Panc1 (cell line): ENCODE measurements at places on chromosomes 5 and 9.
A peak's percentile ranks its signal among the peaks of the same experiment; 100 is the strongest.

DNA sequence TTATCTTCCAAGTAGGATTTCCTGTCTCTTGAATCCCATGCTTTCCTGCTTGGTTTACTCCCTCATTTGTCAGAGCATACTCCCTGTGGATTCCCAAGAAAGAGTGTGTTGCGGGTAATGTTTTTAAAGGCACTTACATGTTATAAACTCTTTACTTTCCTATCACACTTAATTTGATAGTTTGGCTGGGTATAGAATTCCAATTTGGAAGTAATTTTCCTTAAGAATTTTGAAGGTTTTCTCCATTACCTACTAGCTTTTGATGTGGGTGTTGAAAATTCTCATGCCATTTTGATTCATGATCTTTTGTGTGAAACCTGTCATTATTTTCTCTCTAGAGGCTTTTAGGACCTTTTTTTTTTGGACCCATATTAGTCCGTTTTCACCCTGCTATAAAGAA lies 47.2 kb upstream of the PITX1 start:
- DNase-seq: no peak

DNA sequence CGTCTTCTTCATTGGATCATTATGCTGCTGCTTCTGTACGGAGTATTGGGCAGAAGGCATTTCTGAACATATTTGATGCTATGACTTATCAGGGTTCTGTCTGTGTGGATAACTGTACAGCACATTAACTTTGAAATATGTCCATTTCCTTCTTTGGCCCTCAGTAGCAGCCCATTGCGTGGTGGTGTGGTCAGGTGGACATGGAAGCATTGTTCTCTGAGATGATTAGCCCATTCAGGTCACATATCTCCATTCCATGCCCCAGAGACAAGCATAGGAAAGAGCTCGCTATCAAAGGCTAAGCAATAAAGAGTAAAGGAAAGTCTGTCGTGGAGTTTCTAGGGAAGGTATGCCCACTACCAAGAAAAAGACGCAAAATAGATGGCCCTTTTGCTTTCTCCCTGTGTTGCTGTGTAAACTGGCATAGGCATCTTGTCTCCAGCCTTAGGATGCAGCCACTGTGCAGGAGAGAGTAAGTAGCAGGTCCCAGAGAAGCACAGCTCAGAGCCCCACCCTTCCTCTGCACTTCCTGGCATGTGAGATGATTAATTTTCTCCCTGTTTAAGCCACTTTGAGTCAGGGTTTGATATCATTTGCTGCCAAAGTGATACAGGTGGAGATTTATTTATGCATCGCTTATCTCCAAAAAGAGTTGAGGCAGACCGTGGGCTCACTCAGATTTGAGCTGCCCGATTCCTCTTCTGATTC lies 221.9 kb downstream of the PDZD2 start:
- no peak for DNase-seq

- no peak for DNase-seq
These were observed 615.0 kb upstream of the RIOK2 start for GRCh38 chr5:97797994-97798451.

- no peak for DNase-seq
These were observed 59.4 kb upstream of the BASP1 start for GRCh38 chr5:17157916-17158529.

GRCh38 chr9:131781069-131781468 lies 41.2 kb upstream of the RAPGEF1 start:
- DNase-seq: no peak

DNA sequence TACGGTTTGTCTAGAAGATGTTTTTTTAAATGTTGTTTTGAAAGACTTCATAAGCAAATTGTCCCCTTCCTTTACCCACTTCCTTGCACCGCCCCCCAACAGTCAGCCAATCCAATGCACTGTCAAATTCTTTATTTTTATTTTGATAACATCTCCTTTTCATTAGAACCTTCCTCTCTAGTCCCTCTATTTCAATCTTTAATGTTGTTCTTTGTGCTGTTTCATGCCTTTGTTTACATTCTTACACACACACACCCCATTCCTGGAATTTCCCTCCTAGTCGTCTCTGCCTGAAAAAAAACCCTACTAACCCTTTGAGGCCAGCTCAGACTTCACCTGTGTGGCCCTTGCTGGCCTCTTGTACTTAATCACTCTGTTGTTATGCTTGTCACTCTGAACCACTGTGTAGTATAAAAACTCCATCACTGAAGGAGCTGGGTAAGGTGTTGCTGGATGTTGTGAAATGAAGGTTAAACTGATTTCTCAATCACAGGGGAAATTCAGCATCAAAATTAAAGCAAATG lies 133.4 kb downstream of the UGCG start:
- DNase-seq: peak; percentile 74

GRCh38 chr9:127166651-127167524 lies 44.5 kb upstream of the ANGPTL2 start:
- DNase-seq: no peak

- no peak for DNase-seq
These were observed 4.7 kb downstream of the FKBP15 start for GRCh38 chr9:113216406-113216805.

GRCh38 chr5:96745844-96746531 lies 61.8 kb downstream of the ERAP1 start:
- no peak for DNase-seq

GRCh38 chr5:159660401-159660800 lies 255.9 kb upstream of the ADRA1B start:
- no peak for DNase-seq

- DNase-seq: no peak
These were observed 133.4 kb upstream of the OTULINL start for GRCh38 chr5:14447958-14448911.

DNA sequence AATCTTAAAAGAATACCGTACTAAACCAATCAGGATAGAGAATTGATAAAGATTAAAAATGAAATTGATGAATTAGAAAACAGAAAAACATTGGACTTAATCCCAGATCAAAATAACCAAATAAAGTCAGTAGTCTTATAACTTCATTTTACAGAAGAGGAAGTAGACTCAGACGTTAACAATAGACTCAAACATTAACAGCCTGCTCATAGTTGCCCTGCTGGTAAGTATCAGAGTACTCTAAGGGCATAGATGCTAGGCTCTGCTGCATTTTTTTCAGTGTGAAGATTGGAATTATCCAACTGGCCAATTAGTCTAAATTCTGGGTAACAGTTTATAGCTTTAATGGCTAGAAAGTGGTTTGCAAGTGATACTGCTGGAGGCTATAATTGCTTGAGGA lies 42.9 kb downstream of the ADGRV1 start:
- no peak for DNase-seq

DNA sequence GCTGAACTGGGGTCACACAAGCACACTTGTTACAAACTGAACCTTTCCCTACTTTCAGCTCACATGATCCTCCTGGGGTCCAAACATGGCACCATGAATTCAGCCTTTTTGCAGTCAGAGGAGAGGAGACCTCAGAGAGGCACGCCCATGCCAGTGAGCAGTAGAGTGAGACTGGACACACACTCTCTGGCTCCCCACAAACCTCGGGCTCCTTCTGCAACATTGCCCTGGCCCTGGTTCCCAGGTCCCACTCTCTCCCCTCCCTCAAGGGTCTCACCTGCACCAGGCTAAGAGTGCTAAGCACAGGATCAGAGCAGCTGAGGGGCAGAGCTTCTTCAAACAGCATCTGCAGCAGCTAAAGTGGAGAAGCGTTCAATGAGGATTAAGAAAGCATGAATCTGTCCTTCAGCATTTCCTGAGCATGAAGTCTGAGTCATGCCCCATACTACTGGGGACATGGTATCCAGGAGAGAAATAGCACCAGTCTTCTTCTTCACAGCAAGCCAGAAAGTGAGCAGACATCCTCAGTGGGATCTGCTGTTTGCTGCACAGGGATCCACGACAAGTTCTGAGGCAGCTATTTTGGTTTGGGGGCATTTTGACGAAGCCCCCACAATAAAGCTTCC lies 27.2 kb downstream of the SLC35A4 start:
- no peak for DNase-seq

DNA sequence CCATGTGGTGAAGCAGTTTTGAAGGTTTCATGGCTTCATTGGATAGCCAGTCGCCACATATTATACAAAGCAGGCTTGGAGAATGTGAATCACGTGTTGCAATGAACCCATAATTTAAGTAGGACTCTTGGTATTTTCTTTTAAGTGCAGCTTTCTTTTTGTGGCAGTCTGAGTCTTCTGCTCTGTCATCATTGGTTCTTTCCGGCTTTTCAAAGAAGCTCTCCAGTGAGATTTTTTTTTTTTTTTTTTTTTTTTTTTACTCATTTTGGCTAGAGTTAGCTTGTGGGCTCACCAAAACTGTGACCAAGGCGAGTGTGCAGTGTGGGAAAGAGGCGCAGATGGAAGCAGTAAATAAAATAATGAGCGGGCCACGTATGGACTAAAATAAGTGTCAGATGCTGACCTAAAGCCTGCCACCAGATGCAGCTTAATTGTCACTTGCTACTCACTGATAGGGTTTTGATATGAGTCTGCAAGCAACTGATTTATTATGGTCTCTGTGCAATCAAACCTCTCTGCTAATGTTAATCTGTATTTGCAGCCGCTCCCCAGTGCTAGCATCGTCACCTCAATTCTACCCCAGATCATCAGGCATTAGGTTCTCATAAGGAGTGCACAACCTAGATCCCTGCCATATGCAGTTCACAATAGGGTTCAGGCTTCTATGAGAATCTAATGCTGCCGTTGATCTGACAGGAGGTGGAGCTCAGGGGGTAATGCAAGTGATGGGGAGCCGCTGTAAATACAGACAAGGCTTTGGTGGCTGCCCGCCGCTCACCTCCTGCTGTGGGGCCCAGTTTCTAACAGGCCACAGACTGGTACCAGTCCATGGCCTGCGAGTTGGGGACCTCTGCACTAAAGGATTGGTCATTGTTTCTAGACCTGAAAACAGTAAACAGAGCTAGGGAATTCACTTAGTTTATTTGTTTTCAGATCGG lies 45.5 kb upstream of the LARP1 start:
- no peak for DNase-seq

GRCh38 chr9:14315875-14316601 lies 2.1 kb upstream of the NFIB start:
- no peak for DNase-seq

GRCh38 chr5:10626473-10627013 lies 62.7 kb downstream of the ANKRD33B start:
- no peak for DNase-seq

DNA sequence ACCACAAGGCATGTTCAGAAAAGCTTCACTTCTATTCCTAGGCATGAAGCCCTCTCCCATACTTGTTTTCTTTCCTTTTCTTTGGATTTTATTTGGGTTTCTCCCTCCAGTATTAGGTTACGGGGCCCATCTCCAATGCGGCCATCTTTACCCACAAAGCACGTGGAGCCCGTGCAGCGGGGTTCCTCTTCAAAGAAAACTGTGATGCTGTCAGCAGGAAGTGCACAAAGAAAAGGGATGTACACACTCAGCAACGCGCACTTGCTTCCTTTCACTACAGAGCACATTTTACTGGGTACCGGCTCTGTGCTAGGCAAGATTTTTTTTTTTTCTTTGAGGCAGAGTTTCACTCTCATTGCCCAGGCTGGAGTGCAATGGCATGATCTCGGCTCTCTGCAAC lies 106.6 kb downstream of the COL23A1 start:
- no peak for DNase-seq

GRCh38 chr9:121268851-121269641 lies 1.1 kb downstream of the GSN start:
- no peak for DNase-seq

- no peak for DNase-seq
These were observed 175.4 kb downstream of the SLIT3 start for GRCh38 chr5:169125571-169125970.

DNA sequence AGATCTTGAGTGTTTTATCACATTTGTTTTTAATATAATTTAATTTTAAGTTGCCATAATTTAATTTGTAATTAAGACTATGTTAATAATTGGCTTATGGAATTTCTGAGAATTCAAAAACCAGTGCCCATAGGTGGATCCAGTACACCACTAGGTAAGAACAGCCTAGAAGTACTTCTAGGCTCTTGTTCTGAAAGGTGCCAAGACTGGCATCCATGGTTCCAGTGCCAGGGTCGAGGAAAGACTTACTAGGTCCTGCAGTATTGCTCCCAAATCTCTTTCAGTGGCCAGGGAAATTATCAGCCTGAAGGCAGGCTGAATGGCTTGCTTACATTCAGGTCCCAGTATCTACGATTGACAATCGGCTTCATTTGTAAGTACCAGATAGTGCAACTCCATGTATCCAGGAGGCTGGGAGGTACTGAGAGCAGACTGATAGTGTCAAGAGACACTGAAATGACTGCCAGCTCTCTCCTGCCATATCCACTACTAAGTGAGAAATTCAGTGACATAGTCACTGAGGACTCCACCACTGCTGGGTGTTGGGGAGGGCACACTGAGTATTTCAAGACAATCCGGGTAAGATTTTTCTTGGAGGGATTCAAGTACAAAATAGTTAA lies 159.2 kb upstream of the CCDC152 start:
- no peak for DNase-seq

DNA sequence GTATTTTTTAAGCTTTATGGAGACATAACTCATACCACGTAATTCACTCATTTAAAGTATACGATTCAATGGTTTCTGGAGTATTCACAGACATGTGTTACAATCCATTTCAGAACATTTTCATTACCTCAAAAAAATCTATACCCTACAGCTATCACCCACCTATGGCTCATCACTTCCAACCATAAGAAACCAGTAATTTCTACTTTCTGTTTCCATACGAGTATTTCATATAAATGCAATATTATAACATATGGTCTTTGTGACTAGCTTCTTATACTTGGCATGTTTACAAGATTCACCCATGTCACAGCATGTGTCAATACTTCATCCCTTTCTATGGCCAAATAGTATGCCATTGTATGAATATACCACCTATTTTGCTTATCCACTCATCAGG lies 18.8 kb downstream of the UBQLN1 start:
- no peak for DNase-seq

DNA sequence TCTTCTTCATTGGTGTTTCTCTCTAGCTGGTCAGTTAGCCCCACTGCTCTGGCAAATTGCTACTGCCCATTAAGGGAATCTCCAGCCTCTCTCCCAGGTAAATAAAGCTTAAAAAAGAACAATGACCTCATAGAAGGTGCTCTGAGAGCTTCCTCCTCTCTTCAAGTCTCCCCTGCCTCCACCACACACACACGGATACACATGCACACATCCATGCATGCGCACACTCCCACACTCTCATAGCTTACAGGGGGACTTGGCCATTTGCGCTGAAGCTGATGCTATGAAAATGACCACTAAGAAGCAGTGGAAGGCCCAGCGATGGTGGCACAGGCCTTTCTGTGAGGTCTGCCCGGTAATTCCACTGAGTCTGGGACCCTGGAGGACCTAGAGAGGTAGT lies 250.9 kb downstream of the AOPEP start:
- DNase-seq: no peak

DNA sequence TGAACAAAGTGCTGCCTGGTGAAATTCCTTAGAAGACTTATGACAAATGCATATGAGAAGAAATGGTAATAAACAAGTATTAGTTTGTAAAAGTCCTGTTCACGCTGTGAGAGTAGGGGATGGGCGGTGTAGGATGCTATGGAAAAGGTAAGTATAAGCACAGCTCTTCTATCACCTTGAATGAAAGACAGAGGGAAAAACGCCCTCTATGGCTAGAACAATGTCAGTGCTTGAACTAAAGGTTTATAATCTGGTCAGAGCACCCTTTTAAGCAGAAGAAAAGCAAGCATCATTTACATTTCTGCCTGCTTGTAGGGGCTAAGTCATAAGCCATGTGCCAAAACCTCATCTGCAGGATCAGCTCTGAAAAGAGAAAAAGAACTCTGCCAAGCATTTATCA lies 115.2 kb downstream of the LHFPL2 start:
- DNase-seq: no peak
